GF-D8 (cell line): ENCODE measurements at places on chromosomes 1 and 21.

DNA sequence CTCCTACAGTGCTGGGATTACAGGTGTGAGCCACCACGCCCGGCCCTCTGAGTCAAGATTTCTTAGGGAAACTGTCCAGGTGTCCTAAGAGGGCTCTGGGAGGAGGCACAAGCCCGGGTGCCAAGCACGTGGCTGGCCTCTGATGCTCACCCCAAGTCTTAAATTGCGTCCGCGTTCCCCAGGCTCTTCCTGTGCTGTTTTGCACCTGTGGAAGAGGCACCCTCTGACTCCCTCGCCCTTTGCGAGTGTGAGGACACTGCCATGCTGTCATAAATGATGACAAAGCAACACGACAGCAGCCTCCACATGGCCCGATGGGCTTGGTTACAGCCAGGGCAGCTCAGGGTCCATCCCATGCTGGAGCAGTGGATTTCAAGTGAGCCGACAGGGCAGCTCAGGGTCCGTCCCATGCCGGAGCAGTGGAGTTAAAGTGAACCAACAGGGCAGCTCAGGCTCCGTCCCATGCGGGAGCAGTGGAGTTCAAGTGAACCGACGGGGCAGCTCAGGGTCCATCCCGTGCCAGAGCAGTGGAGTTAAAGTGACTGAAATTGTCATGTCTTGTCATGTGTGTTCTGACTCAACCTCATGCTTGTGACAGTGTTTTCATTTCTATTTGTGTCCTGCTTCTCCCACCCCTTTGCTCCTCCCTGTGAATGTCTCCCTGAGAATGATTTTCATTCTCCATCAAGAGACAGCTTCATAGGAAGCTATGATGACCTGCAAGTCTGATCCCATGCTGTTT is 33.9 kb downstream of the PCNT start:
- no peak for DNase-seq

DNA sequence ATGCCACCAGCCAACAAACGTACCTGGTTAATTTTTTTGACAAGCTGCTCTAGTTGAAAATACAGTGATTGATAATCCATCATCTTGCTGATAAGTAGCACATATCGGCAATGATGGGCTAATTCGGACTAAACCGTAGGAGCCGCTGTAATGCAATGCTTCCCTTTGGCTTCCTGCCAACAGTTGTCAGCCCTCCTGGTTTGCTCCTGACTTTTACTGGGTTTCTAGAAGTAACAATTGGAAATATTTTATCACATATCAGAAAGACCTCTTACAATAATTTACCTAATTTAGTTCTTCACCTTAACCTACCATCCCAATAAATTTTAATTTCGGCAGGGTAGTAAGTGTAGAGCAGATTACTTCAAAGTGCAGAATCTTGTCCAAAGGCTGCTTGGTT is 148.5 kb downstream of the DHRS3 start:
- no peak for DNase-seq

DNA sequence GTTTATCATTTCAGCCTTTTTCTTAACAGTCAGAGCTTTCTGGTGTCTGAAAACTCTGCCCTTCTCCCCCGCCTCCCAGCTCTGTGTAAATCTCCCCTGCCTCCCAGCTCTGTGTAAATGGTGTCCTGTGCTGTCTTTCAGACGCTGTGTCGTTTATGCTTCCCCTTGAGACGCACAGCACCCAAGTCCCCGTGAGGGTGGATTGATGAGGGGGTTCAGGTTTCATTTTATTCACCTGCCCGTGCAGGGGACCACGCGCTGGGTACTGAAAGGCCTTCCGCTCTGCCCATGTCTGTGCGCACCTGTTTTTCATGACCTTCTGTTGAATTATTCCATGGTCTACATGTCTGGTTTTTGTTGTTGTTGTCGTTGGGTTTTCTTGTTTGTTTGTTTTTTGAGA is 108.2 kb upstream of the COL6A1 start:
- DNase-seq, result no peak

DNA sequence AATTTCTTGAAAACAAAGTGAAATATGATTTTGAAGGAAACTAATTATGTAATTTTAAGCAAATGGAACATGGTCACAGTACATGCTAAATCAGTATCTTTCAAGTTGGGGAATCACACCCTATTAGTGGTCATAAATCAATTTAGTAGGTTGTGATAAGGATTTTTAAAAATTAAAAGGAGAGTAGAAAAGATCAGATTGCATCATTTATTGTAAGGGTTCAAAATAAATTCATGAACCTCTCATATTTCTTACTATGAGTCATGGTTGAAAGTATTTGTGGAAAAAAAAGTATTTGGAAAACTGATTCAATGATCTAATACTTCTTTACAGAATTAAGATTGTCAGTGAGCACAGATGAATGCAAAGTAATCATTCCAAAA is 14.6 kb downstream of the ADSS2 start:
- no peak for DNase-seq

DNA sequence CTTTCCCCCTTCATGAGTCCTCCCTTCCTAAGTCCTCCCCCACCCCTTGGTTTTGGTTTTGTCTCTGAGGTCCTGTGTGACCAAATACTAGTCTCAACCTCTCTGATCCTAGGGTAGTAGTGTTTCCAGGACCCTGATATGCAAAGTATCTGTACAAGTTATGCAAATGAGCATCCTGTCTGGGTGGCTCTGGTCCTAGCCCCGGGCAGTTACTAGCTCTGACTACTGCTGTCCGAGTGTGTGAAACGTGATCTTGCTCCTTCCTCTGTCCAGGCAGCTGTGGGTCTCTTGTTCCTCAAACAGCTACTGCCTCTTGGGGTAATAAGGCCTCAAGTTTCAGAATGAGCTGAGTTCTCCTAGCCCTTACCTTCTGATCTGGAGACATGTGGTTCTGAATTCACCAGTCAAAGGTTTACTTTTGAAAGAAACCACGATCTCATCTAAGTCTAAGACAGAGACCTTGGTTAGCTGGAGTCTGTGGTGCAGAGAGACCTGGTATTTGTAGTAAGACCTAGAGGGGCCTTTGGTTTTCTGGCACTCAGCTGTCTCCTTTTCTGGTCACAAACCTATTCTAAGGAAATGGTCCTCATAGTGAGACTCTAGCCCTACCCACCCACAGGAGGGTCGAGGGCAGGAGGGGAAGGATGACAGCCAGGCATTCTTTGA is 31.0 kb upstream of the IL19 start:
- no peak for DNase-seq

- DNase-seq, result no peak
Measured at GRCh38 chr21:17828223-17828622, 9.1 kb upstream of the C21orf91 start.

GRCh38 chr1:41980827-41981653 is 62.3 kb upstream of the HIVEP3 start:
- DNase-seq, result no peak

DNA sequence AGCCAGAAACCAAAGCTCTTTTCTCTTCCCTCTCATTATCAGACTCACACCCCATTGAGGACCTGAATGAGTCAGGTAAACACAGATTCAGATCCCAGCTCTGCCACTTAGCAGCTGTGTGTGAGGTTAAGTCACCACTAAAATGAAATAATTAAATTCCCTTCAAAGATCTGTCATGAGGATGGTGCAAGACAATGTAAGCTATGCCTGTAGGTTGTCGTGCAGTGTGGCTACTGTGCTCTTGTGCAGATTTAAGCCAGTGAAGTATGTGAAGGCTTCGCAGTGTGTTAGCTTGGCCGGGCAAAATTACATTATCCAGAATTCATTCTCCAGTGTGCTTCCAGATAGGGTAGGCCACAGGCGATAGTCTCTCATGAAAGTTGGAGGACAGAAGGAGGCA is 13.6 kb downstream of the UBL4B start:
- DNase-seq, result no peak

DNA sequence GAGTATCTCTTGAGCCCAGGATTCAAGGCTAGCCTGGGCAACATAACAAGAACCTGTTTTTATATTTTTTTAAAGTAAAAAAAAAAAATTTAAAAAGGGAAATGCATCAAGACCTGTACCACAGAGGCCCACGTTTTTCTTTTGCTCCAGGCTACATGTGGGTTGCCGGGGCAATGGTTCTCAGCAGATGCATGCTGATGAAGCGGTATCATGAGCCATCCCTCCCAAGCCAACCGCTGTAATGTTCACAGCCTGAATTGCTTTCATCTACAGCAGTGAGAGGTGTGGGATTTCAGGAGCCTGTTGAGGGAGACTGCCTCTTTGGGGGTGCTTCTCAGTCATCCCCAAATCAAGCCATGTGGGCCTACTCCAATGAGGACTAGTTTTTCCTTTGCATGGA is 60.5 kb downstream of the CD58 start:
- DNase-seq, result no peak

DNA sequence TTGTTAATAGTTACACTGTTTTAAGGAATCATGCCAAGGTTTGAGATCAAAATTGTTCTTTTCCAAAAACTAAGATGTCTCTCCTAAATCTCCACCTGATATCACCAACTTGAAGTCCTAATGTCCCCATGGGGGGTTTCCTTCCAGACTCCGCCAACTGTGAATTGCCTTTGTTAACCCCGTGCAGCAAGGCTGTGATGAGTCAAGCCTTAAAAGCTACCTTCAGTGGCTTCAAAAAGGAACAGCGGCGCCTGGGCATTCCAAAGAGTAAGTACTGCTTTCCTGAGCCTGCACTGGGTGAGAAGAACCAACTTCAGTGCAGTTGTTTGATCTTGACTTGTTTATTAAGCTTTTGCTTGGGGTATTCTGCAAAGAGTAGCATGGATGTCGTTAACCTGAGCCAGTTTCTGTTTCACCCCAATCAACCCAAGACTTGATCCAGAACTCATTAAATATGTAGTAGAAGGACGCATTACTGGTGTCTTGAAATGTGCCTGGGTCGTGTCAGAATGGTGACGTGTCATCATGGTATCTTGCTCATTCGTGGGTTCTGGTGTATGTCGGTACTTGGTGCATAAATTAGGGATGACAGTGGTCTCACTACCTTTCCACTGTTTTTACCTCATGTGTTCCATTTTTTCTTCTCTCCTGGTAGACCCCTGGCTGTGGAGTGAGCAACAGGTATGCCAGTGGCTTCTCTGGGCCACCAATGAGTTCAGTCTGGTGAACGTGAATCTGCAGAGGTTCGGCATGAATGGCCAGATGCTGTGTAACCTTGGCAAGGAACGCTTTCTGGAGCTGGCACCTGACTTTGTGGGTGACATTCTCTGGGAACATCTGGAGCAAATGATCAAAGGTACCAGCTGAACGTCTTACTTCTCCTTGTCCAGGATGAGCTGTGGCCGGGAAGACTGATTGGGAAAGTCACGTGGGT is 8.7 kb downstream of the ETS2 start:
- DNase-seq, result no peak

- DNase-seq, result peak; percentile 9
Measured at GRCh38 chr1:12001249-12001917, 17.9 kb upstream of the MIIP start.

GRCh38 chr21:37155186-37155585 is 82.1 kb downstream of the TTC3 start:
- DNase-seq, result no peak

DNA sequence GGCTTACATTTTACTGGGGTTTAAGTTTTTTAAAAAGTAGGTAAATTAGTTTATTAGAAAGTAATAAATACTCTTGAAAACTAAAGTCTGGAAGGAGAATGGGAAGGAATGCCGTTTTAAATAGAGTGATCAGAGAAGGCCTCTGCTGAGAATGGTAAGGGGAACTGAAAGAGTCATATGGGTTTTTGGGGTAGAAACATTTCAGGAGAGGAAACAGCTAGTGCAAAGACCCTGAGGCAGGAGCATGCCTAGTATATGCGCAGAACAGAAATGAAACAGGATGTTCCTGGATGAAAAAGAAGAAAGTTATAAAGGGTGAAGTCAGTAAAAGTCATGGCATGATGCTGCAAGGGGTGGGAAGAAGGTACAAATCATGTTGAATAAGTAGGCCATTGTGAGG is 38.9 kb downstream of the ZC3H11B start:
- DNase-seq, result no peak

GRCh38 chr1:161209790-161210409 is 5.2 kb upstream of the FCER1G start:
- DNase-seq, result peak; percentile 36

DNA sequence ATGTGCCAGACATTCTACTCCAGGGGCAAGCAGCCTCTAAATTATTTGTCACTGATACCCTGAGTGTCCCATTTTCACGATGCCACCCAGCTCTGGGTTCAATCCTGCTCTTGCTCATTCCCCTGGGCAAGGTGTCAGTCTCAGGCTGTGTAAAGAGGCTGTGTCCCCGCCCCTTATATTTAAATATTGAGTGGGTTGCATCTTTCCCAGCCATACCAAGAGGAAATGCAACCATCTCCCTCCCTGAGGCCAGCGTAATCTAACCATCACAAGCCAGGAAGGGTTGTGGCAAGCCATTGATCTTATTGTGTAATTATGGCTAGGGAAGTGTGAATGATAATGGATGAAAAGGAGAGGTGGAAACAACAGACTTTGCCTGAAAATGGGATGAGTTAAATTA is 54.7 kb upstream of the CLDN14 start:
- DNase-seq, result no peak

DNA sequence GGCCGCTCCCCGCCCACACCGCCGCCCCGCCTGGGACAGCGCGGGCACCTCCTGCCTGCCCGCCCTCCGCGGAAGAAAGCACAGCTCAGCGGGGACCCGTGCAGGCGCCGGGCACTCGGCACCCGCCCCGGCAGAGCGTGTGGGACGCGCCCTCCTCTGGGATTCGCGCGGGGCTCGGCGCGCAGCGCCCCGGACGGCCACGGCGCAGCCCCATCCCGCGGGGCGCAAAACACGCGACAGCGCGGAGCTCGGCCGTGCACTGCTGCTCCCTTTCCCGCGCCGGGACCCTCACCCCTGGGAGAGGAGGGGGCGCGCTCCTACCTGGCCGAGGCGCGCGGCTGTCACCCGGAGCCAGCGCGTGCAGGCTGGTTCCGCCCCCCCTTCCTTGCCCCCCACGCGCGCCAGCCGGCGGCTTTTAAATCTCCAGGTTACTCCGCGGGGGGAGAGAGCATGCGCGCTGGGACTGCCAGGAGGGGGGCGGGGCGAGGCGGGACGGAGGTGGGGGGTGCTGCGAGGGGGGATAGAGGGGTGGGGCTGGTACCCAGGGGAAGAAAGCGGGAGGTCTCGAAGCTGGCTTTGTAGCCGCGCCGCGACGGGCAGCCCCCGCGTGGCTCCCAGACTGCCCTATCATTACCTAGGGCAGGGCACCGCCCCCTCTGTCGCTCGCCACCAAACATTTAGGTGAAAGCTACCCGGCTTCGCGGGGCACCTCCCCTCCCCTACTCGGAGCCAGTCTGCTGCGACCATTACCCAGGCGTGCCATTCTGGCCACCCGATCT is at the start of gene SLC45A3:
SLC45A3 (minus strand) TSS at position 437 of the 779 bp plus-strand sequence. CDS start 15,853 bp downstream, outside the sequence.
- no peak for DNase-seq

- DNase-seq, result no peak
Measured at GRCh38 chr1:57544345-57544744, 120.5 kb upstream of the DAB1 start.

- peak; percentile 93 for DNase-seq
Measured at GRCh38 chr1:9244501-9245229, 10.1 kb downstream of the H6PD start.

- no peak for DNase-seq
Measured at GRCh38 chr1:65791801-65792668, 660 bp upstream of the PDE4B start.
